ENCODE measurements at places on chromosomes 1 and 21.

- no peak for DNase-seq
Observed at GRCh38 chr21:44903050-44903685, 17.5 kb downstream of the ITGB2 start.

- DNase-seq, result peak; percentile 72
Observed at GRCh38 chr1:16187748-16188401, 24.6 kb downstream of the ARHGEF19 start.

- DNase-seq, result peak; percentile 66
Observed at GRCh38 chr1:203268901-203269653, 36.2 kb upstream of the BTG2 start.

GRCh38 chr1:170200161-170200560, 54.4 kb downstream of the NTMT2 start:
- DNase-seq, result no peak

DNA sequence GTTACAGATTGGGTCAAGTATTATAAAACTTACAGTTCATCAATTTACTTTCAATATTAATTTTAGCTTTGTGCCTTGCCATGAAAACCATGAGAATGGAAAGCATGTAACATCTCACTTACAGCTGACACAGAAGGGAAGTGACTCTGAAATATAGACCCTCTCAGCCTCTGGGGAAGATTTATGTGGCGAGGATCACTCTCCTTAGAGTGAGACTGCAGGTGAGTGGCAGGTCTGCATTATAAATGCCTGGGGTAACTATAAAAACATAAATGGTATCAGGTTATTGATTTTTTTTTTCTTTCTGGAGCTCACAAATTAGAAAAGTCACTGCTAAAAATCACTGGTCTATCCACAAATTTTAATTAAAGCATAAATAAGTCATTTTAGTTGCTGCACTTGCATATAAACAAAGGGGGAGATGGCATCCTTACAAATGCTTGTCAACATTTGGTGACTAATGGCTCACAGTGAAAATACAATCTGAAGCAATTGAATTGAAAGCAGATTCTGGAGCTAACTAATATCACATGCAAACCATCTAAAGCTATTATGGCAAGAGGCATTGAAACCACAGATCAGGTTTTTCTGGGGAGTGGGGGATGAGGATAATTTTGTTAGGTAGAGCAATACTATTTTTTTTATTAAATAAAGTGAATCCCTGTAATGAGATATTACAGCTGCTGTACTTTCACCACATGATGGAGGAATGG, 200.9 kb downstream of the TM2D1 start:
- DNase-seq, result no peak

DNA sequence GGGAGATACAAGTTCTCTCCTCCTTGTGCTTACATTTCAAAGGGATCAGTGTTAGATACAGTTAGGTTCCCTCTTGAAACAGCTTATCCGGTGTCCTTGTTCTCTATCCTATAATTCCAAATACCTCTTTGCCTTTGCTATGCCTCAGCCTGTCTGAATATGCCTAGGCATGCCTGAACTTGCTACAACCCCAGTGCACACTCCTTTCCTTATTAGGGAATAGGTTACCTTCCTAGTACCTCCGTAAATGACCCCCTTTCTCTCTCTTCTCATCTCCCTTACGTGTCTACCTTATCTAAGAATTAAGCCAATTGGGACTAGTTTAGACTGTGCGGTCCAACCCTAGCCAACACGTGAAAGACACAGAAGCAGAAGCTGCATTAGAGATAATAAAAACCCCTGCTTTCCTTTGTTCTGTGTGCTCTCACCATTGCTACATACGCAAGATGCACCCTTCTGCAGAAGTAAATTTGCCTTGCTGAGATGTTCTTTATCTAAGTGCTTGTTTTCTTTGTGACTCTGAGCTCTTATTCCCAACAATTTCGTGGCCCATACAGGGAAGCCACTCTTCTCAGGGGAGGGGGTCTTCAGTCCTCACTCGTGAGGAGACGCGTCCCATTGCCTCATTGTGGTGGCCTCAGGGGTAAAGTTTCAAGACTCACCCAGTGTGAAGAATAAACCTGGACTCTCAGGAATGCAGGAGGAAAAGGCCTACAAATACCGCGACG, 802.1 kb downstream of the PLA2G4A start:
- no peak for DNase-seq

- no peak for DNase-seq
Observed at GRCh38 chr1:210722410-210723081, 393.8 kb downstream of the HHAT start.
